Thoracic aorta (tissue), 2 donors: ENCODE measurements at places on chromosomes 12 and 14.

DNA sequence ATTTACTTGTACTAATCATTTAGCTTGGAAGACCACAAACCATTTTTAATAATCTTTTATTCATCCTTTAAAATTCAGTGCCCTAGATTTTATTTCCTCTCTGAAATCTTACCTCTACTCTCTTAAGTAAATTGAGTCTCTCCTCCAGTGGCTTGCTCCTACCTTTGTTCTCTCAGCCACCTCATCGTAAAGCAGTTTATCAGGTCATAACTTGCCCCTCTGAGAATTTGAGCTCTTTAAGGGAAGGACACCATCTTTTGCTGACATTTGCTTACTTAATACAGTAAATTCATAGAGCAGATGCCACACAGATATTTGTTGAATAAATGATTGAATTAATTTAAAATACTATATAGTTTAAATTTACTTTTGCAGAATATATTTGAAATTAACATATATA lies 794.3 kb downstream of the C12orf50 start:
- H3K4me3 ChIP-seq, result no peak overlapping the region
- H3K27ac ChIP-seq, result no peak overlapping the region
- DNase-seq, result no peak
- H3K36me3 ChIP-seq, result no peaks in the 10 kb centered on the region
- H3K4me1 ChIP-seq, result no peaks in the 10 kb centered on the region

DNA sequence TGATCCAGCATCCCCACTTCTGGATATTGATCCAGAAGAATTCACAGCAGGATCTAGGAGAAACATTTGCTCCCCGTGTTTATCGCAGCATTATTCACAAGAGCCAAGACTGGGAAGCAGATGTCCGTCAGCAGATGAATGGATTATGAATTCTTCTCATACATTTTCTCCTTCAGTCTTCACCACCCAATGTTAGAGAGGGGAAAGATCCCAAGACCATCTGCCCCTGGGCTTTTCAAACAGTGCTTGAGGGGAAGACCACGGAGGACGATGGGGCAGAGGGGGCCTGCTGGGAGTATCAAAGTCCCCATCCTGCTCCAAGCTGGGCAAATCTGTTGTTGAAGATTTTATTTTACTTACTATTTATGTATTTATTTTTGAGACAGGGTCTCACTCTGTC lies 41.1 kb downstream of the SERPINA3 start:
- H3K4me1 ChIP-seq, result no peaks in the 10 kb centered on the region
- H3K36me3 ChIP-seq, result no peaks in the 10 kb centered on the region
- H3K27ac ChIP-seq, result no peak overlapping the region
- no peak overlapping the region for H3K4me3 ChIP-seq

- no peak for DNase-seq
- H3K27me3 ChIP-seq, result no peaks in the 10 kb centered on the region
- no peaks in the 10 kb centered on the region for H3K4me1 ChIP-seq
- H3K4me3 ChIP-seq, result no peak overlapping the region
- no peaks in the 10 kb centered on the region for H3K36me3 ChIP-seq
Observed at GRCh38 chr14:32028599-32028998, 48.5 kb upstream of the ARHGAP5 start.

- H3K4me1 ChIP-seq, result peaks cover 69% of the 10 kb centered on the region
- no peak overlapping the region for H3K4me3 ChIP-seq
- no peaks in the 10 kb centered on the region for H3K36me3 ChIP-seq
- no peak for DNase-seq
- H3K27me3 ChIP-seq, result no peaks in the 10 kb centered on the region
- H3K27ac ChIP-seq, result no peak overlapping the region
Observed at GRCh38 chr12:11681207-11681606, 31.7 kb downstream of the ETV6 start.

DNA sequence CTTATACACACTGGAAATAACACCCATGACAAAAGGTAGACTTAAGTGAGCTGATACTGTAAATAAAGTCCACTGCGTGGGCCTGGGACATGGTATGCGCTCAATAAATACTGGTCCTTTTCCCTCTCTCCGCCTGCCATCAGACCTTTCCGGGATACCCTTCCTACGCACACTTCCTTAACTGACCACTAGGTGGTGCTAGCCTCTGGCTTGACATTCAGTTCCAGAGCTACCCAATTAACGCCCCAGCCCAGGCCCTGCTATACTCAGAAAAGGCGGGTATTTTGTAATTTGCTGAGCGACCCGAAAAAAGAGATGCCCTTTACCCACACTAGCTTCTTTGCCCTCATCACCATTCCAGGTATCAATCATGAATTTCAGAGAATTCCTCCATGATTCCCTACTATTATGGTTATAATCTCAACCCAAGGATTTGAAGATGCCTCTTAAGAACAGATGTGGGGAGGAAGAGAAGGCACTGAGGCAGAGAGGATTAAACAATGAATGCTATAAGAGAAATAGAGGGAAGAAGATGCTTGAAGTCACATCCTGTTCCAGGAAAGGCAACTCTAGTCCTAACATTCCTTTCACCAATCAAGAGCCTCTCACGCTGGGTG lies 3.9 kb upstream of the LRP1 start:
- no peaks in the 10 kb centered on the region for H3K27me3 ChIP-seq
- peaks cover 12% of the 10 kb centered on the region for H3K4me1 ChIP-seq
- DNase-seq, result no peak
- no peaks in the 10 kb centered on the region for H3K36me3 ChIP-seq
- H3K4me3 ChIP-seq, result no peak overlapping the region
- H3K27ac ChIP-seq, result no peak overlapping the region

GRCh38 chr14:104803280-104803911 lies 2.5 kb downstream of the ZBTB42 start:
- no peak overlapping the region for H3K27ac ChIP-seq
- no peaks in the 10 kb centered on the region for H3K27me3 ChIP-seq

DNA sequence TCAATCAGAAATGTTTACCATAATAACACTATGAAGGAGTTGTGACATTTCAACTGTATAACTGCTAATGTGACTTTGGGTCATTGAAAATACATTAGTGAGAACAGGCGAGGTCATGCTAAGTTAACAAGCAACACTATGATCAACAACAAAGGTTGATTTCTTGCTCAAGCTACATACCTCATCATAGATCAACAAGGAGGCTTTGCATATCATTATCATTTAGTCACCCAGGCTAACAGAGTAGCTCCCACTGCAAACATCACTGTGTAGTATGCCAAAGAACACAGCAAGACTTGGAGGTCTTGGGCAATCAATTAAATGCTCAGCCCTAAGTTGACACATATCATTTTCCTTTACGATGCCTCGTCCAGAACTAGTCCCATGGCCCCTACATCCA lies 212.5 kb downstream of the NOVA1 start:
- no peak for DNase-seq
- no peaks in the 10 kb centered on the region for H3K27me3 ChIP-seq
- no peaks in the 10 kb centered on the region for H3K4me1 ChIP-seq
- no peak overlapping the region for H3K27ac ChIP-seq

GRCh38 chr12:94047781-94048567 lies 100.4 kb upstream of the PLXNC1 start:
- peak overlapping the region; percentile 61 for H3K27ac ChIP-seq
- H3K36me3 ChIP-seq, result no peaks in the 10 kb centered on the region
- no peaks in the 10 kb centered on the region for H3K27me3 ChIP-seq
- DNase-seq, result no peak

- no peak overlapping the region for H3K27ac ChIP-seq
- no peak for DNase-seq
- H3K4me1 ChIP-seq, result peaks cover 27% of the 10 kb centered on the region
- no peak overlapping the region for H3K4me3 ChIP-seq
- no peaks in the 10 kb centered on the region for H3K27me3 ChIP-seq
Observed at GRCh38 chr14:93792391-93792790, 4.1 kb upstream of the PRIMA1 start.

- no peak overlapping the region for H3K27ac ChIP-seq
- no peaks in the 10 kb centered on the region for H3K4me1 ChIP-seq
- no peak overlapping the region for H3K4me3 ChIP-seq
- no peaks in the 10 kb centered on the region for H3K36me3 ChIP-seq
- no peaks in the 10 kb centered on the region for H3K27me3 ChIP-seq
- DNase-seq, result no peak
Observed at GRCh38 chr12:132255642-132256041, 73.7 kb downstream of the GALNT9 start.

DNA sequence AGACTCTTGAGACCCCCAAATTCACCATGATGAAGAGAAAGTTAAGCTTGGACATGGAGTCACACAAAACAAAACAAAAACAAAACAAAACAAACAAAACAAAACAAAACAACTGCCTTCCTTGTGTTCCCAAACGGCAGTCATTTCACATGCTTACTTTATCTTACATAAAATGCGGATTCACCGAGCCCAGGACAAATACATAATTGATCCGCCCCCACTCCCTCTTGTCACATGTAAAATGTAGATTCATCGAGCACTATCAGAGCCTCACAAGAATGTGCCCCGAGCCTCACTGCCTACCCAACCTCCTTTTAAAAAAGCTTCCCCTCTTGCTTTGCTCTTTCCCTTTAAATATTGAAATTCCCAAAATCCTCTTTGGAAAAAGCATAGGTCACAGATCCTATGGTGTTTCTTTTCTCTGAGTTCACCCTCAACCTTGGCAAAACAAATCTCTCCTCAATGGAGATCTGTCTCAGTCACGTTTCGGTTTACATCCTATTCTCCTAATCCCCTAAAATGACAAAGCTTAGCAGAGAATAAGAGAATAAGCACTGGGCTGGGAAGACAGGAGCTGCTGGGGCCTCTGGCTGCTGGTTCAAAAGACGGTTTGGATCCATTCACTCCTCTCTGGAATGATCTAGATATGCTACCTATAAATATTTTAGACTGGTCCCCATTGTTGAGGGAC lies 83.7 kb downstream of the NINJ2 start:
- no peak overlapping the region for H3K4me3 ChIP-seq
- peaks cover 4% of the 10 kb centered on the region for H3K4me1 ChIP-seq
- H3K27me3 ChIP-seq, result no peaks in the 10 kb centered on the region
- no peak overlapping the region for H3K27ac ChIP-seq
- H3K36me3 ChIP-seq, result no peaks in the 10 kb centered on the region

GRCh38 chr14:104845033-104845666 lies 19.9 kb upstream of the CEP170B start:
- peaks cover 6% of the 10 kb centered on the region for H3K27me3 ChIP-seq
- no peak overlapping the region for H3K4me3 ChIP-seq
- no peak overlapping the region for H3K27ac ChIP-seq
- no peak for DNase-seq

DNA sequence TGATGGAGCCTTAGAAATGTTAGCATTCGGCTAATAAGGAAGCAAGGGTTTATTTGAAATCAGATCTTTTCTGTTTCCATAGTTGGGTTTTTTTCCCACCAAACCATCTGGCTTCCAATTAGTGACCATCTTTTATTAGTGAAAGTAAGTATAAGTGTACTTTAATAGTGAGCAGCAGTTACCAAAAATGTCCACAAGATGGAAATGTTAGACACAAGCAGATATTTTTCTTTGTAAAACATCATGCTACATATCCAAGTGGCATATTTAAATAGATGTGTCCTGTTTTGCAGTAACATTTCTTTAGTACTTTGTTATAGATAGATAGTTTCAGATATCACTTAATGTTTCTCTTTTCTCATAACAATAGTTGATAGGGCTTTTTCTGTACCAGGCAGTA lies 28.8 kb downstream of the YEATS4 start:
- H3K4me3 ChIP-seq, result no peak overlapping the region
- H3K27ac ChIP-seq, result no peak overlapping the region
- H3K4me1 ChIP-seq, result peaks cover 3% of the 10 kb centered on the region
- no peaks in the 10 kb centered on the region for H3K36me3 ChIP-seq
- DNase-seq, result no peak

GRCh38 chr12:1691123-1692007 lies 495 bp downstream of the ADIPOR2 start:
- peak overlapping the region; percentile 91 for H3K4me3 ChIP-seq
- H3K27me3 ChIP-seq, result no peaks in the 10 kb centered on the region
- H3K36me3 ChIP-seq, result no peaks in the 10 kb centered on the region
- H3K27ac ChIP-seq, result peak overlapping the region; percentile 80
- peaks cover 42% of the 10 kb centered on the region for H3K4me1 ChIP-seq

GRCh38 chr12:49969027-49969426 lies 3.7 kb upstream of the AQP6 start:
- DNase-seq, result no peak
- no peak overlapping the region for H3K27ac ChIP-seq
- H3K4me1 ChIP-seq, result peaks cover 18% of the 10 kb centered on the region
- H3K27me3 ChIP-seq, result no peaks in the 10 kb centered on the region
- no peaks in the 10 kb centered on the region for H3K36me3 ChIP-seq

DNA sequence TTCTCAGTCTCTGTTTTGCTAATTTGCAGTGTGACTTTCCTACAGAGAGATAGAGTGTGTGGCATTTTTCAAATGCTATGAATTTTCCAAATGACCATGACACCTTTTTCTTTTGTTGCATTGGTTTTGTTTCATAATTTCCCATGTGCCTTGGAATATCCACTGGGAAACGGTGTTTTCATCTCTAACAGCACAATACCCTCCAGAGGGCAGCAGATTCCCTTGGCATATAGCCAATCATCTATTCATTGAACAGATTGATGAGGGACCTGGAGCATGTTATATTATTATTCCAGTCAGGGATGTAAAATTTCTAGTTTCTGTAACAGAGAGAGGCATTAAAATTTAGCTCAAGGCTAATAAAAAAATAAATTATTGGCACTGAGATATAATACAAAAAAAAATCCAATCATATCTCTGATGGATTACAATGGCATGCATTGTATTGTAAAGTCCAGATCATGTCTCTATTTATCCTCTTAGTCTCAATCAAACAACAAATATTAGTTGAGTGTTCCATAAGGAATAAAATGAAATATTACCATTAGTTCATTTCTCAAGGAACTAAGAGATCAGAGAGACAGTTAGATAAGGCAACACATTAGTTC lies 29.6 kb upstream of the NTN4 start:
- H3K27me3 ChIP-seq, result no peaks in the 10 kb centered on the region
- no peak overlapping the region for H3K27ac ChIP-seq
- no peak overlapping the region for H3K4me3 ChIP-seq
- DNase-seq, result no peak
- no peaks in the 10 kb centered on the region for H3K36me3 ChIP-seq

DNA sequence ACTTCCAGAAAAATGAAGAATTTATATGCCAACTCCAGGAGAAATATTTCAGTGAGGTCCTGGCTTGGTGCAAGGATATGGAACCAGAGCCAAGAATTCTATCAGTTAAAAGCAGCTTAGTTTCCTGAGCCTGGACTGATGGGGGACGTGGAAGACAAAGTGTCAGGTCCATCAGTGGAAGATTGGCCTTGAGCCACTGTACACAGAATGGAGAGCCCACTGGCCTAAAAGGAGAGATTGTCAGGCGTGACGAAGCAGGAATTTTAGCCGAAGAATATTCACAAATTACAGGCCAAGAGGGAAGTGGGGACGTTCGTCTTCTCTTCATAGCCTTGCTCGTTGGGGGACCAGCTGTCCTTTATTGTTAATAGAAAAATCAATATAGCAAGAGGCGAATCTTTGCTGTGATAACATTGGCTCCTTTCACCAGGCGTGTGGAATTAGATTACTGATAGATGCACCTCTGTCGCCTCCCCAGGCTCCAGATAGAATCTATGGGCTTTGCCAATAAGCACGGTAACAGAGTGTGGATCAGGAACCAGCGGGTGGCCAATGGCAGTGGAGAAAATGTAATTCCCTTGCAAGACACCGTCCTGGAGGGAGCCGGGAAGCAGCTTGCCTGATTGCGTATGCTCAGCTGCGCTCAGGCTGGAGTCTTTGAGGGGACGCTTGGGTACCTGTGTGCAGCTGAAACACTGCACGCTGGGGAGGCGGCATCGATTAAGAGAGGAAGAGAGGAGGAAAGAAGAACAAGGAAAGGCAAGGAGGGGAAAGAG lies 56.4 kb downstream of the TMEM132C start:
- no peak for DNase-seq
- H3K27ac ChIP-seq, result no peak overlapping the region
- H3K27me3 ChIP-seq, result no peaks in the 10 kb centered on the region
- no peaks in the 10 kb centered on the region for H3K36me3 ChIP-seq
- no peak overlapping the region for H3K4me3 ChIP-seq
- H3K4me1 ChIP-seq, result no peaks in the 10 kb centered on the region

GRCh38 chr14:96746101-96746500 lies 51.1 kb upstream of the VRK1 start:
- no peak overlapping the region for H3K27ac ChIP-seq
- no peaks in the 10 kb centered on the region for H3K27me3 ChIP-seq
- DNase-seq, result no peak
- H3K36me3 ChIP-seq, result no peaks in the 10 kb centered on the region
- peaks cover 8% of the 10 kb centered on the region for H3K4me1 ChIP-seq
